ENCODE measurements at places on chromosomes 11 and 22. TPM values are rescaled to one million over a fixed set of nuclear protein-coding genes. Genes with fewer than 3 reads are reported as not detected.

IFTAP gene
- 50.1 TPM for total RNA-seq

CRY2 gene
- 62.2 TPM for total RNA-seq

HBE1 gene
- total RNA-seq, result not detected

GLYAT gene
- total RNA-seq, result not detected

SCT gene
- not detected for total RNA-seq

IL18BP gene
- total RNA-seq, result 4.9 TPM

NNMT gene
- total RNA-seq, result 32.6 TPM

DMC1 gene
- total RNA-seq, result 1.0 TPM

ZFTA gene
- 11.5 TPM for total RNA-seq

PRG3 gene
- not detected for total RNA-seq

HEPACAM gene
- not detected for total RNA-seq

DDX6 gene
- 134 TPM for total RNA-seq

MED17 gene
- total RNA-seq, result 21.0 TPM

KREMEN1 gene
- total RNA-seq, result 102 TPM

SEZ6L gene
- 0.16 TPM for total RNA-seq

CRACR2B gene
- 23.2 TPM for total RNA-seq

NRGN gene
- total RNA-seq, result 5.0 TPM

MPPED1 gene
- not detected for total RNA-seq

MS4A7 gene
- 13.1 TPM for total RNA-seq

Data from left ventricle myocardium inferior (tissue), 1 donor.